ENCODE measurements at places on chromosomes 2 and 18. TPM values are rescaled to one million over a fixed set of nuclear protein-coding genes. Genes with fewer than 3 reads are reported as not detected.

UGT1A4 gene
- not detected for polyA plus RNA-seq

C1QL2 gene
- polyA plus RNA-seq: not detected

TTC32 gene
- 37.3 TPM for polyA plus RNA-seq

LONRF2 gene
- polyA plus RNA-seq: 4.7 TPM

CTLA4 gene
- not detected for polyA plus RNA-seq

XRCC5 gene
- 368 TPM for polyA plus RNA-seq

PJVK gene
- polyA plus RNA-seq: 19.3 TPM

DLX2 gene
- polyA plus RNA-seq: not detected

MRPL44 gene
- polyA plus RNA-seq: 37.3 TPM

GRCh38 chr2:151904021-151904420 is 75.8 kb upstream of the ARL5A start:
- no peak for DNase-seq

GRCh38 chr18:75280427-75281280 is 70.1 kb downstream of the TSHZ1 start:
- DNase-seq: no peak

DNA sequence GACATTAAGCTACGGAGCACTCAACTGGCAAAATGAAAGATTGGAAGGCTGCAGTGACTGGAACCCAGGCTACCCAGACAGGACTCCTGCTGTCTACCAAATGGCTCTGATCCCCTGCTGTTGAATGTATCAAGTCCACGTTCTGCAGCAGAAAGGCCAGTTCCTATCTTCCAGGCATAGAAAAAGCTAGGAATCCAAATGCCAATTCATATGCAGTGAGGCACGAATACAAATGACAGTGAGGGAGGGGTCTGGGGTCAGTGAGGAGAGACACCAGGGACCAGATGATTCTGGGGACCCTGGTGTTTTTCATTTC is 5.3 kb downstream of the NRP2 start:
- DNase-seq: no peak

GRCh38 chr2:128681507-128681906 is 362.8 kb upstream of the HS6ST1 start:
- DNase-seq: peak; percentile 8

DNA sequence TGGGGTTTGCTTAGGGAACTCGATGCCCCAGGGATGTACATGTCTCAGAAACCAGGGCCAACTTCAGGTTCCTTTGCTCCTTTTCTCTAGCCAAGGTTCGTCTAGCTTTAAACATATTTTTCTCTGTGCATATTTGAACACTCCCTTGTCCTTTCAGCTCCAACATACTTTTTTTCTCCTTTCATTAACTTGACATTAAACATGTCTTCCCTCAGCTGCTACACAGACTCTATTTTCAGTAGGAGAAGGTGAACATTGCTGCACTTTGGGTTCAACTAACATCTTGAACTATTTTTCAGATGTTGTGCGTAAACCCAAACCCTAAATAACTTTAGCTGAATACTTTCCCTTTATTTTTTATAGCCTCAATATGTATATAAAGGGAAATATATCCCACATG is 212.9 kb downstream of the MTX2 start:
- DNase-seq: no peak

GRCh38 chr2:42052702-42053481 is 5.1 kb downstream of the PKDCC start:
- DNase-seq: no peak

GRCh38 chr18:73826098-73826497 is 321.5 kb downstream of the FBXO15 start:
- no peak for DNase-seq

DNA sequence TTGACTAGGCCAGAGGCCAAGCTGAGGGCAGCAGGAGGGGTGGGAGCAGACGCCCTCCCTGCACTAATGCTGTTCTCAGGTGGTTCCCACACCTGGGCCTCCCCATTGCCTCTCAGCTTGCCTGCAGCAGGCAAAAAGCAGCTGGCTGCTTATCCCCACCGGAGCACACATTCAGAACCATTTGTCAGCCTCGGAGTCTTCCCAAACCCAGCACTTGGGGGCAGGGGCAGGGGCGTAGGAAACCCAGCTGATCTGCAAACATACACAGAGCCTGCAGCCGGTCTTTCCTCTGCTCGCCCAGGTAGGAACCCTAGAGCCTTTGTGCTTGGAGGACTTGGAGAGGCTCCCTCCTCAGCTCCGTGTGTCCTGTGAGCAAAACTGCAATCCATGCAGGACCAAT is 249.8 kb downstream of the CYP26B1 start:
- DNase-seq: no peak

GRCh38 chr2:80035749-80036285 is 268.7 kb downstream of the LRRTM1 start:
- no peak for DNase-seq

DNA sequence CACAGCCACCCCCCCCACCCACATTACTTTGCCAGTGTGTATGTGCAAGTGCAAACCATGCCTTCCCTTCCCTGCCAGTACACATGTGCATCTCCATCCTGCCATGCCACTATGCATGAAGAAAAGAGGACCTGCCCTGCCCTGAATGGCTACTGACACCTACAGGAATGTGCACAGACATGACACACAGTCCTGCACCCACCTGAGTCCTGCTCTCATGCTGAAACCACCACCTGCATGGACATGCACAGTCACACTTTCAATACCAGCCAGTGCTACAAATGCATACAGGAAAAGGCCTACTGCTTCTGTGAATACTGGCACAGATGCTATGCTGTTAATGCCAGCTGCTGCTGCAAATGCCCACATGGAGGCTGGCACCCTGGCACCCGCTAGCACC is 334.4 kb upstream of the DLGAP1 start:
- no peak for DNase-seq

GRCh38 chr2:200095436-200095835 is 140.1 kb downstream of the MAIP1 start:
- no peak for DNase-seq

DNA sequence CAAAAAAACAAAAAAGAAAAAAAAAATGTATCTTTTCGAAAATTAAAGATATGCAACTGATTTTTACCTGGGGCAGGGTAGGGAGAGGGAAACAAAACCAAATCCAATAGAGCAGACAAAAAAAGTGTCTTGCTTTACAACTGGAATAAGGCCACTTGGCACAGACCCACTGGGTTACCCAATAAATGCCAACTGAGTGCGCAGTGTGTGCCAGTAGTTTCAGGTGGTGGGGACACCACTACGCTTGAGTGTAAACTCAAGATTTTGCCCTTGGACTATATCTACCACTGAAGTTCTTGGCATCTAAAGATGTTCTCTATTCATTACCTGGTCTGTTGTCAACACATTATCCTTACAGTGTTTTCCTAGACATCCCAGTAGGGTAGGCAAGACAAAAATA is 16.3 kb downstream of the VPS4B start:
- no peak for DNase-seq

DNA sequence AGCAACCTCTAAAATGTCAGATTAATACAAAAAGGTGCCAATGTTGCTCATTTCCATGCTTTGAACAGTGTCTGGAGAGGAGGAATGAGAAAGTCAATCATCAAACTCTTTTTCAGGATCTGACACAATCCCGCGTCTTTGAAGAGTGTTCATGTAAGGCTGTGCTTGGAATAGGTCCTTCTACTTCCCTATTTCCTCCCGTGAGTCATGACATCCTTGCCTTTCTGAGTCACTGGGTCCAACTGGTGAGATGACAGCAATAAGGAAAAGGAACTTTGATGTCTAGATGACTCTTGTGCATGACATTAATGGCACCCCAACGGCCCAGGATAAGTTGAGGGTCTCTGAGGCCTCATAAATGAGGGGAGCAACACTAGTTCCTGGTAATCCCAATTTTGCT is 109.0 kb upstream of the CELF4 start:
- DNase-seq: no peak
